G401 (cell line): ENCODE measurements at places on chromosomes 3 and 15.
A peak's percentile ranks its signal among the peaks of the same experiment; 100 is the strongest.

DNA sequence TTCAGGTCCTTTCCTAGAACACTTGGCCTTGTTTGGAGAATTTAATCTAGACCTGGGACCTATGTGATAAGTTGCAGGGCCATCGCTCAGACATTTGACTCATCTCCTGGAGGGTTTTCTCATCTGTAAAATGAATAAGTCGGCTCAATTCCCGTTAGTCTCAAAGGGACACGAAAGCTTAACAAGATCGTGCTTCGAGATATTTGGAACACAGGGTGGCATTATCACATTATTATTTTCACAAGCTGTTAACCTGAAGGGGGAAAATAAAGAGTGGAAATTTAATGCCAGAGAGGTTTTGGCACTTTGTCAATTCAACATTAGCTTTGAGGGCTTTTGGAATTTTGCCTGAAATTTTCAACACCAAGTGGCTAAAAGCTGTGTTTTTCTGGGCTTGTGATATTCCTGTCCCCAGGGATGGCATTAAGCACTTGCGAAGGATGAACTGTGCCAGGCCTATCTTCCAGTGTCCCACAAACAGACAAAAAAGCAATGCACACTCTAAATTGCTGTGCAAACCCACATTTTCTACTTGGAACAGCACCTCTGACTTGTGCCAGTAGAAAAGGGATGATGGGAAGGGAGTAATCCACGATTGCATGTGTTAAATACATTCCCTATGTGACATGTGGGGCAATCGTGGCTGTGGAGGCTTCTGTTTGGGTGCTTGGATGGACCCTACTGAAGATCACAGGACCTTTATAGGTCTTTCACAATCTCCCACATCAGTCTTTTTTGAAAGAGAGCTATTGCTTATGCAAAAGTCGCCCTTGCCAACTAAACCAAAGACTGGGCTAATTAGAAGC, 478.7 kb downstream of the MFSD1 start:
- peak; percentile 37 for DNase-seq

GRCh38 chr3:77902675-77903074, 862.8 kb downstream of the ROBO2 start:
- no peak for DNase-seq

GRCh38 chr3:14841836-14842235, 23.1 kb downstream of the FGD5 start:
- DNase-seq: no peak

GRCh38 chr15:66753687-66754377, 51.8 kb downstream of the SMAD6 start:
- no peak for DNase-seq

DNA sequence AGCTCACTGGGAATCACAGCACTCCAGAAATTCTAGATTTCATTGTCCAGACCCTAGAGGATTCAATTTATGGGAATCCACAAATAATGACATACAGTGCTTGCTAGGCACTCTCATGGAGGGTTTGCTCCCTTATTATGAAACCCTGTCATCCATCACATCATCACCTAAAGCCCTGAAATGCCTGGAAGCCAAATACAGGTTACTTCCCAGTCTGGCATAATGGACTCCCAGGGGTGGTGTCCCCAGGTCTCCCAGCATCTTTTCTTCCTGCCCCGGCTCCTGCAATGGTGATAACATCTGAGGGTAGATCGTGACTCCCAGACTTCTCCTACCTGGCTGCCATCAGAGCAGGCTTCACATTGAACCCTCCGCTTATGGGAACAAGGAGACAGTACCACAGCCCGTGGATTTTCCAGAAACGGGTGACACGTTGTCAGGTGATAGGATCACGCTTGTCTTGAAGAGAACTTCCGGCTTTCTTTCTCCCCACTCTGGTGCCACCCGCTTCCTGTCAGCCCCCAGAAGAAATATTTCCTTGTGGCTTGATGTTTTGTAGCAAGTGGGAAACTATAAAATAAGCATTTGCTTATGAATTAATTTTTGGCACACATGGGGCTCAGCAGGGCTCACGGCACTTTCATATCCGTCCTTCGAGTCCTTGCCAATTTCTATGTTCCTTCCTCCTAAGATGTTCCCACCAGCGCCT, 238.7 kb upstream of the BHLHE40 start:
- no peak for DNase-seq

GRCh38 chr3:14488286-14489041, 51.7 kb downstream of the GRIP2 start:
- DNase-seq: no peak

DNA sequence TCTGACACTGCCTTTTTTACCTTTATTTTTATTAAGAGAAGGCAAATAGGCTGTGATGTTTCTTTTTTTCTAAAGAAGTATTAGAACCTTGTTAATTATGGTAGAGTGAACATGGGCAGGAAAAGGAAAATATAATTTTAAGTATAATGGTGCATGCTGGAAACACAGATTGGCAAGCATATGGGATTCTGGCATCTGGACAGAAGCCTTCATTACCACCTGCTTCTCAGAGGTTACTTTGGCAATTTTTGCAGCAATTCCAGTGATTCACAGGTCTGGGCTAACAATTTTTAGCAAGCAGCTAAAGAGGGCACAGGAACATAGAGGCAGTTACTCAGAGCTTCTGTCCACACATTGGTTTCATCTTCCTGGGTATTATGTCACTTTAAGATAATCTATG, 258.3 kb downstream of the DIPK2A start:
- peak; percentile 76 for DNase-seq

DNA sequence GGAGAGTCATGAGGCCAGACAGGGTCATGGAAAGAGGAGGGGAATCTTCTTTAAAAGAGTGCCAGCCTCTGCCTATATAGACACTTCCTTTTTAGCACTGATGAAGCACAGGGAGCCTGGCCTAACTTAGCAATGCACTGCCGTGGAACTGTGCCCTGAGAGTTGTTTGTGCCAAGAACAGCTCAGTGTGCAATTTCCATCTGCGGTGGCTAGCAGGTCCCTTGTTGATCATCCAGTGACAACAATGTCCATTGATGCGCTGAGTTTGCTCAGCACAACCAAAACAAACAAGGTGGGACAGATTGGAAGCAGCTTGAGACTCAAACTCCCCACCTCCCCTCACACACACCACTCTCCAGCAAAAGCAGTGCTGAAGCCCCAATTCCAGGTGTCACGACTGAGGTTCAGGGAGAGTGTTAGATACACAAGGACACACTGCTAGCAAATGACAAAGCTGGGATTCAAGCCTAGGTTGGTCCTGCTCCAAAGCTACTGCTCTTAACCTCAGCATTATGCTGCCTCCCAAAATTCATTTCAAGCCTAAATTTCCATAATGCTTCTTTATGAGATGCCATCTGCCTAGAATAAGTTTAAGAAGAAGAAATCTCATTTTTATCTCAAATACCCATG, 316.6 kb upstream of the UBE2E2 start:
- peak; percentile 98 for DNase-seq

DNA sequence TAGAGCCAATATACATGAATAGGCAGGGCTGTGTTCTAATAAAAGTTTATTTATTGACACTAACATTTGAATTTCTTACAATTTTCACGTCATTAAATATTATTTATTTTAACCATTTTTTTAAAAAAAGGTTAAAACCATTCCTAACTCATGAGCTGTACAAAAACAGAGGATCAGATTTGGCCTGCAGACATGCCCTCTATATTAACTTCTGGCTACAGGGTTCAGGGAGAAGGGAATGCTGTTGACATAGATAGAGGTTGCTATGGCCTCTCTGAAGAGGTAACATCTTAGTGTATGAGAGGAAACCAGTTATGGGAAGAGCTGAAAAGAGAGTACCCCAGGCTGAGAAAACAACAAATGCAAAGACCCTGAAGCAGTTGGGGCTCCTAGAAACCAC, 19.1 kb upstream of the RAP2B start:
- DNase-seq: no peak

- DNase-seq: no peak
These were observed 15.4 kb downstream of the APH1B start for GRCh38 chr15:63292771-63293170.

GRCh38 chr15:89113296-89114024, 25.2 kb downstream of the ABHD2 start:
- DNase-seq: no peak

DNA sequence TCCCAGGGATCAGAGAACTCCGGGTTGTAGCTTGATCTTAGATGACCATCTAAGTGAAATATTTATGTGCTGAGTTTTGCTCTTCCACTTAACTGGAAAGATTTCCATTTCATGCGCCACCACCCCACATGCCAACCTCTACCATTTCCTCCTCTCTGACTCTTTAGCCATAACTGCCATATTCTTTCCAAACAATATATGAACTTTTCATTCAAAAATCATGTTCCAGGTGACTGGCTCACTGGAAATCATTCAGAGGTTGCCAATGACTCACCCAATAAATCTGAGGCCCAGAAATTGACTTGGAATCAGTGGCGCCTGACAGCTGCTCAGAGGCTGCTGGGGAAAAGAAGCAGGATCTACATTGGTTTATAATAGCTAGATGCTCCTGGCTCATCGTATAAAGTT, 31.6 kb upstream of the FAM174B start:
- no peak for DNase-seq

- no peak for DNase-seq
These were observed 22.5 kb downstream of the ALS2CL start for GRCh38 chr3:46670891-46671427.

DNA sequence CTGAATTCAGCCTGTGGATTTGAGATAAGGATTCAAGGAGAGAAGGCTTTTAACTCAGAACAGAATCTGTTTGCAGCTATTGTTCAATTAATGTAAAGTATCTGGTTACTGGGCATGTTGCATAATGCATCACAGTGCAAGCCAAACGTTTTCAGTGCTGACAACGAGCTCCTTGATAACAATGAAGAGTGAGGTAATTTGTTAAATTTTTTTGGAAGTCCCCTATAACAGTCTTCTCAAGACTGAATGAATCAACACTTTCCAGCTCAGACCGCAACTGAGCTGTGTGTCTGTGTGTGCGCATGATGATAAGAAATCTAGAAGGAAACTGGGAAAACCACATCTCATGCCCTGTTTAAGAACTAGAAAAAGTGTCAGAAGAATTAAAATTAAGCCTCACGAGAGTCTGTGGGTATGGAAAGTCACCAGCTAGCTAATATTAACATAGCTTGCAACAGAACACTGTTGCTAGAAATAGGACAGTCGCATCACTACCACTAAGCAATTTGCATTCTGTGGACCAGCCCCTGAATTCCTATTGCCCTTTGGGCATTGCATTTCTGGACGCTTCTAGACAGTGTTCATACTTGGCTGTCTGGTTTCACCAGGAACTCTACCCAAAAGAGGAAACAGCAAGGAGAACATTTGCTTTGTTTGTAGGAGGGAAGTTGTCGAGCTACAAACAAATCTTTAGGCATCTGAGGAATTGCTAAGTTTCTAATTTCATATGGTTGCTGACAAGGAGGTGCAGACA, 43.7 kb upstream of the ATP2C1 start:
- no peak for DNase-seq

DNA sequence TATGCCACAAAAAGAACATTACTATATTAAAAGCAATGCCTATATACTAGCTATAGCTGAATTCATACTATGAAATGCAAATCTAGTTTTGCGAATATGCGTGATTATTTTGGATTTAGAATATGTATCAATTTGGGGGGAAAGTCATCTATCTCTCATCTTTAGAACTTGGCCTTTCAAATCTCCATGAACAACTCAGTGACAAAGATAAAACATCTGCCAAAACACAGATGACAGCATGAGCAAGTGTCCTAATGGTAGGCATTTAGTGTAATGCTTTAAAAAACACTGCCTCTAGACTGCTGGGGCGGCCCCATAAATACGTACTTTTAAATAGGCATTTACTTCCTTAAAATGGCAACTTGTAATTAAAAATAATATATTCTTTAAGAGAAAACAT, 2.7 kb downstream of the CD47 start:
- DNase-seq: no peak

- peak; percentile 3 for DNase-seq
These were observed 192.0 kb downstream of the TPRG1 start for GRCh38 chr3:189363590-189364255.

DNA sequence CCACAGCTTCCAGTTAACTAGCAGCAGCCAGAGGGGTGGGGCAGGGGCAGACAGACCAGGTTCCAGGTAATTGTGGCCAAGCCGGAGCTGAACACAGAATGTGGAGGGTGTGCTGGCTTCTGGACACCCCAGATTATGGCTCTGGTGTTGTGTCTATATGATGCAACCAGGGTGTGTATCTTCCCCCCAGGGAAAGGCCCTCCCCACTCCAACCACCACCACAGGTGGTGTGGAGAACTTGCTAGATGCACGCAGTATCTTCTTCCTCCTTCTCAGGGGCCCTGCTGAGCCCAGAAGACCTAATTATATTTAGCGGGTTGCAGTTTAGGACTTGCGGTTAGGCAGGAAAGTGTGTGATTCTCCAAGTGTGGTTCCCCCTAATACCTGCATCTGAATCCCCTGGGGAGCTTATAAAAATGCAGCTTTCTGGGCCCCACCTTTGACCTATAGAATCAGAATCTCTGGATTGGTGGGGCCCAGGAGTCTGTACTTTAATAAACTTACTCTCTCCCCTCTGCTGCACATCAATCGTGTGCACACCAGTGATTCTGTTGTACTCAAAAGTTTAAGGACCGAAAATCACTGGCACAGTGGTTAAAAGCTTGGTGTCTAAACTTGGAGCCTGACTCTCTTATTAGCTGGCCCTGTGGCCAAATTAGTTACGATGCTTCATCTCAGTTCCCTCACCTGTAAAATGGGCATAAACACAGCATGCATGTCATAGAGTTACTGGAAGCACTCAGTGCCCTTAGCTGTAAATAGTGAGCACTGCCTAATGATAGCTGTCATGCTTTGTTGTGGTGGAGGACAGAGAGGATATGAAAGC, 379.1 kb upstream of the PROK2 start:
- no peak for DNase-seq

GRCh38 chr3:8845641-8846040, 76.2 kb upstream of the OXTR start:
- no peak for DNase-seq

- no peak for DNase-seq
These were observed 113.0 kb upstream of the MME start for GRCh38 chr3:154967090-154967489.

DNA sequence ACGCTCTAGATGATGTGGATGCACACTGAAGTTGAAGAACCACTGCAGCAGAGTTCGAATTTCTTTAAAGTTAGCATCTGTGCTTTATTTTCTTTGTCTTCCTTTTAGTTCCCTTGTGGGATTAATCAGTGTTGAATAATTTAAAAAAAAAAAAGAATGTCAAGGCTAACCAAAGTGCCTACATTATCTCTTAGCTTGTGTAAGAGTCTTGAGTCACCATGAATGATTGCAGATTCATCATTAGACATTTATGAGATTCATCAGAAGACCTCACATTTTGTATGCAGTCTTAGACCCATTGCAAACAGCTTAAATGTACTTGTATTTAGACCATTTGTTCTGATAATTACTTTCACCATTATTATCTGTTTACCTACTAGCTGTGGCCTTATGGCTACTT, 182.2 kb downstream of the FNDC3B start:
- DNase-seq: no peak

DNA sequence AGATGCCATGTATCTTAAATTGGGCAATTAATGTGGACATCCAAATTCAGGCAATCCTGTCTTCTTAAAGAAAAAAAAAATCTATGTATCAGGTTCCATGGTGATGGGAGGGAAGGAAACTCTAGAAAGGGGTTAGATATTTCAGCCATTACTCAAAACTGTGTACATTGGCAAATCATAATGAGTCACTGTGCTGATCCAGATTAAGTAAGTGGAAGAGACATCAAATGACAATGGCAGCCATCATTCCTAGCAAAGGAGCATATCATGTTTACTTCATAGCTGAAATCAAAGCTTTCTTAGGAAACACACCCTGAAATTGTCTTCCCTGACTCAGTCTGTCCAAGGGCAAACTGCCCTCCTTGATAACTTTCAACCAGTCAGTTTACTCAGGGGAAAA, 713.3 kb upstream of the GBE1 start:
- DNase-seq: no peak
